ENCODE measurements at places on chromosomes 2 and 18. TPM values are rescaled to one million over a fixed set of nuclear protein-coding genes. Genes with fewer than 3 reads are reported as not detected.

Gene TWIST2
- 4.2 TPM for polyA plus RNA-seq

Gene NT5DC4
- 0.20 TPM for polyA plus RNA-seq

Gene PLGLB2
- 2.3 TPM for polyA plus RNA-seq

Gene CXCR1
- not detected for polyA plus RNA-seq

Gene LRP2
- 157 TPM for polyA plus RNA-seq

Gene XDH
- 0.23 TPM for polyA plus RNA-seq

Gene MGAT4A
- 23.1 TPM for polyA plus RNA-seq

Gene RAX
- not detected for polyA plus RNA-seq

Gene MZT2B
- 126 TPM for polyA plus RNA-seq

Gene DSG1
- polyA plus RNA-seq: 0.08 TPM

Gene LIMS3
- 7.4 TPM for polyA plus RNA-seq

All from left renal cortex interstitium (tissue), 4 donors.